ENCODE measurements at places on chromosomes 16 and 17.

DNA sequence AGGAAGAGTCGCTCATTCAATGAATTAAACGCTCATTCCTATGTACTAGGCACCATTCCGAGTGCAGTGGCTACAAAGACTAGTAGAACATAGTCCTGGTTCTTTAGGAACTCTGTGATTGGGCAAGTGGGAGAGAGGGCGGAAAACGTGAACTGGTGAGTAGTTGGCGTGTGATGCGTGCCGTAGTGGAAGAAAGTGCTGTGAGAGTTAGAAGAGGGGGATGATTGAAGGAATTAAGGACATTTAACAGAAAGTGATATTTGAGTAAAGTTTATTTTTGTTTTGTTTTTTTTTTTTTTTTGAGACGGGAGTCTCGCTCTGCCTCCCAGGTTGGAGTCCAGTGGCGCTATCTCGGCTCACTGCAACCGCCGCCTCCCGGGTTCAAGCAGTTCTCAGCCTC, 7.9 kb upstream of the SLFN14 start:
- peak; percentile 36 for DNase-seq

- DNase-seq, result no peak
Observed at GRCh38 chr16:72044296-72044695, 10.0 kb upstream of the HP start.

DNA sequence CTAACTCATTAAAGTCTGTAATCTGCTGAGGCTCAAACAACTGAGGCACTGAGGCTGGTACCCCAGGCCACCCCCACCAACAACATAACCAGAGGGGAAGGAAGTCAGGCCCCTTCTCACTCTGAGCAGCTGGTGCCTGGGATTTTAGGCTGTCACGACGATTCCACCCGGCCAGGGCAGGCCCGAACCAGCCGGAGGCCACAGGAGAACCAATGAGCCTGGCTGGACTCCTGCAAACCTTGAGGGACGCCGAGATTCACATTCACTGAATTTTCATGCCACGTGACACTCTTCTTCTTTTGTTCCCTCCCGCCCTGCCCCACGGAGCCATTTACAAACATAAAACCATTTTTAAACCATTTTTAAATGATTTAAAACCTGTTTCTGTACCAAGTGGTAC, 48.1 kb downstream of the RPH3AL start:
- DNase-seq, result no peak

- no peak for DNase-seq
Observed at GRCh38 chr17:33013596-33014375, 22.1 kb downstream of the SPACA3 start.

DNA sequence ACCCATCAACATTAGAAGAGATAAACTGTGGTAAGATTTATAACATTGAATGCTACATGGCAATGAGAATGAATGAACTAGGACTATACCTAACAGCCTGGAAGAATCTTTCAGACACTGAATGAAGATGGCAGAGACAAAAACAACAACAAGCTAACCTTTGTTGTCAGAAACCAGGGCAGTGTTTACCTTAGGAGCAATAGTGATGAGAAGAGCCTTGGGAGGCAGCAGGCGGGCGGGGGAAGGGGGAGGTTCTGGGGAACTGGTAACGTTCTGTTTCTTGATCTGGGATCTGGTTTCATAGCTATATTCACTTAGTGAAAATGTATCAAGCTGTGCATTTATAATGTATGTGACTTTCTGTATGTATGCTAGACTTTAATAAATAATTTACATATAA, 139.0 kb upstream of the TNRC6C start:
- DNase-seq, result no peak

- DNase-seq, result no peak
Observed at GRCh38 chr17:21077281-21077680, 34.5 kb upstream of the USP22 start.

DNA sequence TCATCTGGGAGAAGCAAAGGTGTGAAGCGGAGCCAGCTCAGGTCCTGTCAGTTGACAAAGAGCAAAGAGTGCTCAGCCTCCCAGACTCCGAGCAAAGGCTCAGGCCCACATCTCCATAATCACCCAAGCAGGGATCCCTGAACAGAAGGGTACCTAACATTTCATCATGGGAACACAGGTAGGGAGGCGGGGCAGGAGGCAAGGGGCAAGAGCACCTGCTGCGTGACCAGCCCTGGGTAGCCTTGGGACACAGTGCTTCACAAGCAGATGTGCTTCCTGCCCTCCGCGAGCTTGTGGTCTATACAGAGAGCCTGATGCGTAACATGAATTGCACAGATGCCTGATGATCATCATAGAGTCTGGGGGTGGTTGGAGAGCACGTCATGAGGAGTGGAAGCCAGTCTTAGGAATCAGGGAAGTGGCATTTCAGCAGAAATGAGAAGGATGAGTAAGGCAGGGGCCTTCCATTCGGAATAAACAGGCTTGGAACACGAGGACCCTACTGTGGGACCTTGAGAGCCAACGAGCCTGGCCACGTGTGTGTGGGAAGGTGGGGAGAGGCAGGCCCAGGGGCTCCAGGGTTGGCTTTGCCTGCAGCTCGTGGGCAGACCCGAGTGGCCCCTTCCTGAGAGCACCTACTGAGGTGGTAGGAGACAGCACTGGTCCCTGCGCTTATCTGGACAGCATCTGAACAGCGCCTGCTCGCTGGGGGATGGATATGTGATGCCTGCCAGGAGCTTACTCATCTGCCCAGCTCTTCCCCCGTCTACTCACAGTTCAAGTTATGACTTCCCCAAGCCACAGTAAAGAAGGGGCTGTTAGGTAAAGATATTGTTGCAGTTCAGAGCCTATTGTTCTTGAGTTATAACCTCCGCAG, 125.8 kb downstream of the CCDC182 start:
- no peak for DNase-seq

DNA sequence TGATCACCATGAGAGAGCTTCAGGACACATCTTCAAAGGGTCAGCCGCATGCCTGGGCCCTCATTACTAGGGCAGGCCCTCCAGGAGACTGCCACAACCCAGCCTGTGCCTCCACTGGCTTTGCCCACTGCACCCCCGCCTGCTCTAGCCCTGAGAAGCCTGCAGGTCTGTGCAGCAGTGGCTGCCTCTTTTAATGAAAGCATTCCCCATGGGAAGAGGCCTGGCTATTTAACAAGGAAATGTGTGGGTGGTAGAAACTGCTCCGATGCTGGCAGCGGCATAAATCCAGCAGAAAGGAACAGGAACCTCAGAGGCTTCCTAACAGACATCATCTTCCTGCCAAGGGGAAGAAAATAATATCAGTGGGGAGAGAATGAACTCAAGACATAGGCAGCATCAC, 375 bp upstream of the KRT32 start:
- no peak for DNase-seq

- no peak for DNase-seq
Observed at GRCh38 chr16:89351645-89352044, 134.1 kb downstream of the ZNF778 start.

DNA sequence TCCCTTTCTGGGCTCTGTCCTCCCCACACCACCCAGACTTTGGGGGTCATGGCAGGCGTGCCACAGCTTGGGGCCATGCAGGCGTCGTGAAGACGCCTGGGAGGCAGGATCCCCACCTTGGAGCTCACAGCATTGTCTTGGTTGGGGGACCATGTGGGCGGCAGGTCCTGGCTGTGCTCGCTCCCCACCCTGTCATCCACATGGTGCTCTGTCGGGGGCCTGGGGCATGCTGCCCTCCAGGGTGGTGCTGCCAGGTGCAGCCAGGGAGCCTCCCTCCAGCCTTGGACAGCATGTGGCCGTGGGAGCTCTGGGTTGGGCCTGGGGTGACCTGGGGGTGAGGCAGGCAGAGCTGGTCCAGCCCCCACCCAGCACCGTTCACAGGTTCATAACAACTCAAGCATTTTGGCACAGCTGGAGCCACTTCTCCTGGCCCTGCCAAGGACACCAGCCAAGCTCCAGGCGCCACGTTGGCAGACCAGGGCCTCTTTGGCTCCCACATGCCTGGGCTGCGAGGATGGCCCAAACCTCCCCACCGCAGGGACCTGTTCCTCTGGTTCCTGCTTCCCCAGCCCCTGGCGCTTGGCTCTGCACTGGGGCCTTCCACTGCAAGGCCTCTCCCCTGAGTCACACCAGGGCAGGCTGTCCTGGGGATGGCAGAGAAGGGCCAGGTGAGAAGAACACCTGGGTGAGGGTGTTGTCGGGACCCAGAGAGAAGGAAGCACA, 15.1 kb upstream of the ATP6V0C start:
- DNase-seq, result no peak

DNA sequence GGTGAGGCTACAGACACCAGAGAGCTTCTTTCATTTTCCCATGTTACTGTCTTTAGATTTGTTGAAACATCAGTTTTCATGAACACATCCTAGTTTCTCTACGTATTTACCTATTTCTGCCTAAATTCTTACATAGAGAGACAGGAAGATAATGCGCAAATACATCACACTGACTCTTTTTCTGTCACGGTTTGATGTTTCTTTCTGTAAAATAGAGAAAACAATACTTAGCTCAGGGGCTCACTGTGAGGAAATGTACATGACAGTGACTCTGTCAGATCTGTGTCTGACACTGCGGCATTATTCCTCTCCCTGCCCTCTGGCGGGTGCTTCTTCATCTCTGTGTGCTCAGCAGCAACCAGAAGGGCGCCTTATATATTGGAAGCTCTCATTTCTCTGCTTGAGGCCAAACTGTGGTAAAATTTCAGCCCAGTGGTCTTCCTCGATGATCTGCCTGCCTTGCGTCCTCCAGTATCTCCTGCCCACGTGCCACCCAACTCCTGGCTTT, 264.1 kb downstream of the PHKB start:
- no peak for DNase-seq

- no peak for DNase-seq
Observed at GRCh38 chr16:55482056-55482455, 3.1 kb downstream of the MMP2 start.

- DNase-seq, result no peak
Observed at GRCh38 chr17:40862985-40863733, 3.9 kb downstream of the KRT12 start.

Measured in stimulated activated naive CD4-positive, alpha-beta T cell treated with Interleukin-2 at 50 U/mL for 16 hours (primary cell).